Fibroblast of the aortic adventitia (primary cell): ENCODE measurements at places on chromosomes 13 and 19. TPM values are rescaled to one million over a fixed set of nuclear protein-coding genes. Genes with fewer than 3 reads are reported as not detected.

NDUFA13 gene
- total RNA-seq = 127 and 166 TPM in 2 replicates

DNA sequence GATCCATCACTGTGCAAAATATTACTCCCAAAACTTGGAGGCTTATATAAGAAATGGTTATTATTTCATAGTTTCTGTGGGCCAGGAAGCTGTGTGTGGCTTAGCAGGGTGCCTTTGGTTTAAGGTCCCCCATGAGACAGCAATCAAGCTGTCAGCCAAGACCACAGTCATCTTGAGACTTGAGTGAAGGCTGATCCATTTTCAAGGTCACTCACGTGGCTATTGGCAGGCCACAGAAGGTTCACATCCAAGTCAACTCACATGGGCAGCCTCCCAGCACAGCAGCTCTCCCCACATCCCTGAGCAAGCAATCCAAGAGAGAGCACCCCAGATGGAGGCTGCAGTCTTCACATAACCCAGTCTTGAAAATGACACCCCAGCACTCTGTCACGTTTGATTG lies 537.4 kb downstream of the MYO16 start:
- DNase-seq = no peak

DNA sequence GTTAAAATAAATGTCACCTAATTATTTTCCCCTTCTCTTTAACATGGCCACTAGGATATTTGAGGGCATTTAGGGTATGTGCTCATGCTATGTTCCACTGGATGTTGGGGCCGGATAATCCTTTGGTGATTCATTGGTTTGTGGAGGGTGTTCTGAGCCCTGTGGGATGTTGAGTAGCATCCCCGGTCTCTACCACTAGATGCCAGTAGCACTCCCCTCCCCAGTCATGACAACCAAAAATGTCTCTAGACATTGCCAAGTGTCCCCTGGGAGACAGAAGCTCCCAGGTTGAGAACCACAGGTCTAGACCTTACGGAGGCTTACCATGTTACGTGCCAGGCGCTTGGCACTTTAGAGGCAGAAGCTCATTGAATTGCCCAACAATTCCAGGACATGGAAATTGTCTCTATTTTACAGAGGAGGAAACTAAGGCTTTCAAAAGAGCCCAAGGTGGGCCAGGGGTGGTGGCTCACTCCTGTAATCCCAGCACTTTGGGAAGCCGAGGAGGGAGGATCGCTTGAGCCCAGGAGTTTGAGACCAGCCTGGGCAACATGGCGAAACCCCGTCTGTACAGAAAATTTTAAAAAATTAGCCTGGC lies 14.1 kb downstream of the SHANK1 start:
- peak; percentile 66 for DNase-seq

DNA sequence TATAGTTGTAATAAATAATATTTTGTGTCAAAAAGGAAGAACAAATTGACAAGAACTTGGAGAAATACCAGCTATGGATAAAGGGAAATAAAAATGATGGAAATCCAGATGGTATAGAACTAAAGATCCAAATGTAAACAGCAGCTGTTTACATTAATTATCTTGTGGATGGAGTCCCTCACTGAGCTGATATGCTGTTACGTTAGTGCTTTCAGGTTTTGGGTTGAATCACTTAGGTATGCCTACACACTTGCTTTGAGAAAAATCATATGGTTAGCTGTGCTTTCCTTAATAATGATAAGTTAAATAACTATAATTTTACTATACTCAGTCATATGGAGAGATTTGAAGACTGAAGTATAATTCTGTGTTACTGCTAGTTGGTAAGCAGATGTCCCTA lies 27.7 kb downstream of the WASF3 start:
- peak; percentile 50 for DNase-seq

GRCh38 chr13:40987606-40988280 lies 31.4 kb downstream of the ELF1 start:
- DNase-seq = no peak

DNA sequence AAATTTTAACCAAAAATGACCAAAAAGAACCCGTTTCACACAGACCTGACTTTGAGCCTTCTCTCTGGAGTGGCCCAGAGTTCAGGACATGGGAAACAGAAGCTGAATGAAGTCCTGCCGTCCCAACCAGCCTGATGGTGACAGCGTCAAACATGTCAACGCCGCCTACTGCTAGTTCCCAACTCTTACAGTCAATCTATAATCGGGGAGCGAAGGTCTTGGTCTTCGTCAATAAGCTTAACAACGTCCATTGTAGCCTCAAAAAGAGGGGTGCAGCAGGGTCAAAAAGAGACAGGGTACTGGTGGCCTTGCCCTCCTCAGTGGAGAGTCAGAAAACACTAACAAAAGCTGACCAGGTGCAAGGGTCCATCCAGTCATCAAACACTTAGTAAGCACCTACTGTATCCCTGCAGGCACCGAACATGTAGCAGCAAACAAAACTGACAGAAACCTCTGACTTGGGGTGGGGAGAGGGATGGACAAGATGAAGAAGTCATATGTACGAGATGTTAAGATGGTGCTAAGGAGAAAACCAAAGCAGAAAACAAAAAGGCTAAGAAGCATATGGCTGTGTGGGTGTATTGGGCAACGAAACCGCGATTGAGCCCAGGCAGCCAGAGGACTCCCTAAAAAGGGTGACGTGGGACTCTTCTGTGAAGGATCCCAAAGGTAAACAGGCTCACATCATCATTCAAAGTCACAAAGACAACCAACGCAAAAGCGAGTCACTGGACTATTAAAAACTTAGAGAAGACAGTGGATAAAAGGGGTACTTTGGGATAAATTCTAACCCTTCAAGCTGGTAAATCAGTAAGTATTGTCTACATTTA lies 12.0 kb downstream of the MLLT1 start:
- no peak for DNase-seq

C3 gene
- total RNA-seq = 93.5 and 1,485 TPM in 2 replicates

DNA sequence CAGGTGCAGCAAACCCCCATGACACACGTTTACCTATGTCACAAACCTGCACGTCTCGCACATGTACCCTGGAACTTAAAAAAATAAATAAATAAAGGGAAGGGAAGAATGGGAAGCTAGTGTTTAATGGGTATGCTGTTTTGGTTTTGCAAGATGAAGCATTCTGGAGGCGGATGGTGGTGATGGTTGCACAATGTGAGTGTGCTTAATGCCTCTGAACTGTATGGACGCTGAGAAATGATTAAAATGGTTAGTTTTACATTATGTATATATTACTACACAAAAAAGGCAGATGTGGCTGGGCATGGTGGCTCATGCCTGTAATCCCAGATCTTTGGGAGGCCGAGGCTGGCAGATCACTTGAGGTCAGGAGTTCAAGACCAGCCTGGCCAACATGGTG lies 17.8 kb downstream of the NFILZ start:
- no peak for DNase-seq

- DNase-seq = no peak
Observed at GRCh38 chr19:7863157-7863970, 10.8 kb downstream of the PRR36 start.

GRCh38 chr19:3504735-3505134 lies 1.4 kb upstream of the FZR1 start:
- no peak for DNase-seq

- DNase-seq = no peak
Observed at GRCh38 chr13:58573743-58574142, 942.2 kb downstream of the PCDH17 start.

DNA sequence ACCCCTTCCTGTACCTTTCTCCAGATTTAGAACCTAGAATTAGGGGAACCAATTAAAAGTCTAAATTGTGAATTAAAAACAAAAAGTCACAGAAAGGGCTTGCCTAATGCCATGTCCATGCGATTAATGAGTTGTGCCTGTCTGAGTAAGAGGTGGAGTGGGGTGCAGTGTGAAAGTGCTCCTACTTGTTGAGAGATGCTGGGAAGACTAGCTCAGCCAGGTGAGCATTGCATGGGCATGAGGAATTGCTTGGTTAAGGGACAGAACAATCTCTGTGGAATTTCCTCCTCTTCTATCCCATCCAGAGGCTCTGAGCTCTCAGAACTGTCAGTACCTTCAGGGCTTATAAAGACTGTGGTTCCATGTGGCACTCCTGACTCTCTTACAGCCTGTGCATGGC lies 159.0 kb upstream of the UBL3 start:
- no peak for DNase-seq

DNA sequence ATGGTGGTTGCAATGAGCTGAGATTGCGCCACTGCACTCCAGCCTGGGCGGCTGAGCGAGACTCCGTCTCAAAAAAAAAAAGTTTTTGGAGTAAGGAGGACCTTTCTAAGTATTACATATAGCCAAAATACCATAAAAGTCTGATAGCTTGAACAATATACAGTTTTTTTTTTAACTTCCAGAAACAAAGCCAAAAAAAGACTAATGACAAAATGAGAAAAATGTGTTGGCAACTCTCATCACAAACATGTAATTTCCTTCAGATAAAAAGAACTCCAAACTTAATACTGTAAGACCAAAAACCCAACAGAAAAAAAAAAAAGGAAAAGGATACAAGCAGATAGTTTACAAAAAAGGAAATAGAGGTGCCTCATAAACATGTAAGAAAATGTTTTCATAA lies 68.2 kb upstream of the MED4 start:
- DNase-seq = peak; percentile 67

SERP2 gene
- total RNA-seq = 9.5 and 9.9 TPM in 2 replicates
